Fibroblast of skin of right quadriceps (primary cell): ENCODE measurements at places on chromosomes 3 and 15.

DNA sequence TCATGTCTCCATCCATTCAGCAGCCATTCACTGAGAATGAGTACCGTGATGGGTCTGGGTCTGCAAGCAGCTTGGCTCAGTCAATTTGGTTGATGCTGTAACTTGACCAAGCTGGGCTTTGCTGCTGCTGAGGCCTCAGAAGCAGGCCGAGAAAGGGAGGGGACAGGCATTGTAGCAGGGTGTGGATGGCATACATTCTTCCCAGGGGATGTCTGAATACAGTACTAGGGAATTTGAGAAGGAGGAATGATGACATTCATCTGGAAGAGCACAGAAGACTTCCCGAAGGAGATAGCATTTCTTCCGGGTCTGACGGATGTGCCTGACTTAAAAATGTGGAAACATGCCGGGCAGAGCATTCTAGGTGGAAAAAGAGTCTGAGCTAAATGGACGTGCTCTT lies 105.3 kb upstream of the ADPGK start:
- DNase-seq: no peak

- DNase-seq: peak; percentile 89
These were observed 56.1 kb upstream of the C3orf49 start for GRCh38 chr3:63762934-63763550.

GRCh38 chr15:100190675-100191074 lies 151.1 kb downstream of the ADAMTS17 start:
- no peak for DNase-seq

- DNase-seq: no peak
These were observed 148.5 kb downstream of the OSBPL10 start for GRCh38 chr3:31832551-31832950.
